ENCODE measurements at places on chromosomes 6 and 20. TPM values are rescaled to one million over a fixed set of nuclear protein-coding genes. Genes with fewer than 3 reads are reported as not detected.

- no peak for DNase-seq
- no peak overlapping the region for H3K27ac ChIP-seq
- H3K4me3 ChIP-seq: no peak overlapping the region
- H3K4me1 ChIP-seq: no peaks in the 10 kb centered on the region
- H3K27me3 ChIP-seq: no peaks in the 10 kb centered on the region
Observed at GRCh38 chr6:157699777-157700636, 123.0 kb upstream of the SNX9 start.

LST1 gene
- total RNA-seq: 11.1 TPM

DNA sequence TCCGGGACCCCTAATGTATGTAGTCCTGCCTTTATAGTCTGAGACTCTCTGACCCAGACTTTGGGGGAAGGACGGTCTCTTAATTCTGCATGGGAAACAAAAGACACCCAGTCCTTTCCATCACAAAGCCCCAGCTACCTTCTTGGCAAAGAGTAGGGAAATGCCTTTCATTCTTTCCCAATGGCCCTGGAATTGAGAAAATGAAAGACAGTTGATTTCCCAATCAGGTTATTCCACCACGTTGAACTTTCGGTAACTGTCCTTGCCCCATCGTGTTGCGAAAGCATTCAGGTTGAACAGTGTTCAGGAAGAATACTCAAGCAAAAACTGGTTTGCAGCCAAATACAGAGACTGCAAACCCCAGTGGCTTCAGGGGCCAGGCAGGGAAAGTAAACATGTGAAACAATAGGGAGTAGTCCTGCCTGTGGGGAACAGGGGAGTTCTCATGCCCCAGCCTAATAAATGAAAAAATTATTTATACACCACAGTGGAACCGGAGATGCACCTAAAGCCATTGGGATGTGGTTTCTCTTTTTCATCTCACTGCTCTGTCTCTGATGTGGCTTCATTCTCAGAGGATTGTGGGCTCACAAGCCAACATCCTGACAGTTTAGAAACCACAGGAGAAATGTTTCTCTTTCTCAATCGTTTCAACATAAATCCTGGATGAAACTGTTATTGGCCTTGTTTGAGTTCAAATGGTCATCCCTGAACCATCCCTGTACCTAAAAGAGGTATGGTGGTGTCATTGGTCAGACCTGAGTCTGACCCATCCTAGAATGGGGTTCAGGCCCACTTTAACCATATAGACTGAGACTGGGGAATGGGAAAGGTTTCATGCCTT is 44.2 kb upstream of the SLC9A8 start:
- no peaks in the 10 kb centered on the region for H3K36me3 ChIP-seq
- peaks cover 16% of the 10 kb centered on the region for H3K4me1 ChIP-seq
- H3K4me3 ChIP-seq: no peak overlapping the region
- H3K27me3 ChIP-seq: peaks cover 47% of the 10 kb centered on the region

DNA sequence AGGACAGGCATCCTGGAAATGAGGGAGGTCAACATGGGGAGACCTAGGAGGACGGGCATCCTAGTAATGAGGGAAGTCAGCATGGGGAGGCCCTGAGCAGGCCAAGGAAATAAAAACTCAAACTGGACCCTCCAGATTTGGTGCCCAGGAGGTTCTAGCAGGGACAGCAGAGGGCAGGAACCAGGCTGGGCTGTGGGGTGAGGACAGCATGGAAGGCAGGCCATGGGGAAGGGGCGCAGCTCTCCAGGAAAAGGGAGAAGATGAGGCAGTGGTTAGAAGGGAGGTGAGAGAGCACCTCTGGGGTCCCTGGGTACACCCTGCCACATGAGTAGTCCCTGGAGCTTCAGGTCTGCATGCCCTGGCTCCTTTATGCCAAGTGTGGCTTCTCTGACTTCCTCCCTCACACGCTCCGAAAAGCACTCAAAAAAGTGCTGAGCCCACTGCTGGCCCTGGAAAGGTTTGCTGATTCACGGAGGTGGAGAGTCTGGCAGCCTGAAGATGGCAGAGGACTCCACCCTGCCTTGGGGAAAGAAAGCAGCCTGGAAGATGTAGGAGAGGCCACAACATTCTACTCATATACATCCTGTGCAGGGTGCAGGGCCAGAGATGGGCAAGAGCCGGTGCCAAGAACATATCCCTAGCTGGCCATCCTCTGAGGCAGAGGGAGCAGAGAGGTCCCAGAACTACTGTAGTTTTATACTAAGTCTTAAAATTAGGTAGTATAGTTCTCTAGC is 154.9 kb downstream of the MRPL14 start:
- no peaks in the 10 kb centered on the region for H3K4me1 ChIP-seq
- no peak overlapping the region for H3K4me3 ChIP-seq
- no peak overlapping the region for H3K27ac ChIP-seq

- H3K36me3 ChIP-seq: no peaks in the 10 kb centered on the region
- H3K4me3 ChIP-seq: no peak overlapping the region
- no peaks in the 10 kb centered on the region for H3K27me3 ChIP-seq
- H3K4me1 ChIP-seq: no peaks in the 10 kb centered on the region
- no peak for DNase-seq
- H3K27ac ChIP-seq: no peak overlapping the region
Observed at GRCh38 chr6:131660195-131660594, 23.1 kb downstream of the ENPP3 start.

DNA sequence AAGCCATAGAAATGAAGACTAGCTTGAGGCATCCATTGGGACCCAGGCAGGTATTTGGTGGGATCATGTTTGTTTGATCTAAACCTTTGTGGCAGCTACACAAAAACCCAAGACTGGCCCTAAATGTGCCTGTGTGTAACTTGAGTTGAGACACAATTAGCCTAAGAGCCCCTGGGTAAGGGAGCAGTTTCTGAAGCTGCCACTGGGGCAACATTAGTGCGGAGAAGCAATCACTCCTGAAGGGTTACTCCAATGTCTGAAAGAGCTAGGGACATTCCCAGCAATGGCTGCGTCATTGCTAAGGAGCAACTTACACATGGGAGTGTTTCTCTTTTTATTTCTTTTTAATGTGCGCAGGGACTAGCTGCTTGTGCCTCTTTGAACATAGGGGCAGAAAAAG is 67.9 kb upstream of the EEF1E1 start:
- no peaks in the 10 kb centered on the region for H3K4me1 ChIP-seq
- H3K27ac ChIP-seq: no peak overlapping the region
- no peaks in the 10 kb centered on the region for H3K27me3 ChIP-seq
- H3K36me3 ChIP-seq: no peaks in the 10 kb centered on the region
- no peak overlapping the region for H3K4me3 ChIP-seq
- DNase-seq: no peak

DNA sequence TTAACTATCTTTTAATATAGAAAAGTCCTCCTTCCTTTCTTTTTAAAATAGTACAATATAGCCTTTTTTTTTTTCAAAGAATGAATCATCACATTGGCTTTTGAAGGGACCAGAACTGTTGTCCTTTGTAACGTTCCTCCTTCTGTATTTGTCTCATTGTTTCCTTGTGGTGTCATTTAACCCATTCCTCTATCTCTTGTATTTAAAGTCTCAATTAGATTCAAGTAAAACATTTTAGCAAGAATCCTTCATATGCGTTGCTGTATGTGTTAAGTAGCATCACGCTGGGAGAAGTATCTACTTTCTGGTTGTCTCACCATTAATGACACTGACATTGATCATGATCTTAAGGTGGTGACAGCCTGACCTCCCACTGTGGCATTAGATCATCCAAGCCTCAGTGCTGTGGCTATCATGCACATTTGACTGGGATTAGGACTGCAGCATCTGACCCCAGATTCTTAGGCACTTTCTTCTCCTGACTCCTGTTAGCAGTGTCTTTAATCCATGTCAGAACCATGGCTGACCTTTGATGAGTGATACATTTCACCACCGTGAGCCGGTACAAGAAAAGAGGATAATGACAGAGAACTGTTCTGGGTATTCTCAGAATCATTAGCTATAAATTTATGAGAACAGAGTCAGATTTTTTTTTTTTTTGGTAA is 67.5 kb upstream of the TFB1M start:
- H3K27ac ChIP-seq: no peak overlapping the region
- peaks cover 7% of the 10 kb centered on the region for H3K4me1 ChIP-seq
- H3K36me3 ChIP-seq: no peaks in the 10 kb centered on the region
- no peaks in the 10 kb centered on the region for H3K27me3 ChIP-seq
- DNase-seq: no peak

SAMD3 gene
- total RNA-seq: 2.4 TPM

- H3K27me3 ChIP-seq: no peaks in the 10 kb centered on the region
- peaks cover 14% of the 10 kb centered on the region for H3K4me1 ChIP-seq
- H3K4me3 ChIP-seq: no peak overlapping the region
- no peak overlapping the region for H3K27ac ChIP-seq
- no peaks in the 10 kb centered on the region for H3K36me3 ChIP-seq
Observed at GRCh38 chr6:111952274-111952673, 79.0 kb upstream of the FYN start.

GRCh38 chr20:57698116-57698866 is 11.5 kb downstream of the PMEPA1 start:
- no peaks in the 10 kb centered on the region for H3K36me3 ChIP-seq
- H3K27me3 ChIP-seq: no peaks in the 10 kb centered on the region
- peak overlapping the region; percentile 33 for H3K4me3 ChIP-seq
- peaks cover 40% of the 10 kb centered on the region for H3K4me1 ChIP-seq

- peaks cover 48% of the 10 kb centered on the region for H3K36me3 ChIP-seq
- no peak overlapping the region for H3K27ac ChIP-seq
- H3K4me3 ChIP-seq: no peak overlapping the region
- no peak for DNase-seq
- H3K27me3 ChIP-seq: no peaks in the 10 kb centered on the region
- H3K4me1 ChIP-seq: no peaks in the 10 kb centered on the region
Observed at GRCh38 chr6:13294499-13295069, 33.8 kb downstream of the TBC1D7 start.

GRCh38 chr6:18481870-18482269 is 94.7 kb downstream of the RNF144B start:
- peaks cover 26% of the 10 kb centered on the region for H3K27me3 ChIP-seq
- no peak overlapping the region for H3K27ac ChIP-seq
- H3K36me3 ChIP-seq: no peaks in the 10 kb centered on the region
- H3K4me1 ChIP-seq: peaks cover 24% of the 10 kb centered on the region
- no peak overlapping the region for H3K4me3 ChIP-seq
- no peak for DNase-seq

DNA sequence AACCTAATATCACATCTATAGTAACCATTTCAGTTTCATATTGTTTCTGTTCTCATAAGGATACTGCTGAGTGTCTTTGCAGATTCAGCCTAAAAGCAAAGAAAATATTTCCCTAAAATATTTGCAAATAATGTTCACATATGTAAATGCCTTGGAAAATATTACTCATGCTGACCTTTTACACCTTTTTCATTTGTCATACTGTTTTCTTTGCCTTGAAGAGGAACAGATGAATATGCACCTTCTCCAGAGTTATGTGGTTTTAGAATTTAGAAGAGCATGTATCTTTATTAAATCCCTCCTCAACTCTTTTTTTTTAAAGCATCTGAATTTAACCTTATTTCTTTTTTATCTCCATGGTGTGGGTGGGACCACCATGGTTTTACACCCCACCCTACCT is 32.5 kb downstream of the NDUFAF5 start:
- peak overlapping the region; percentile 89 for H3K27ac ChIP-seq
- H3K36me3 ChIP-seq: peaks cover 35% of the 10 kb centered on the region
- peaks cover 26% of the 10 kb centered on the region for H3K4me1 ChIP-seq
- H3K4me3 ChIP-seq: no peak overlapping the region
- no peak for DNase-seq

REM1 gene
- not detected for total RNA-seq

GRCh38 chr6:25147223-25147622 is 132.0 kb upstream of the CARMIL1 start:
- H3K4me1 ChIP-seq: peaks cover 26% of the 10 kb centered on the region
- no peaks in the 10 kb centered on the region for H3K27me3 ChIP-seq
- DNase-seq: no peak
- H3K27ac ChIP-seq: no peak overlapping the region

- H3K27ac ChIP-seq: no peak overlapping the region
- peaks cover 19% of the 10 kb centered on the region for H3K4me1 ChIP-seq
- no peak for DNase-seq
- H3K36me3 ChIP-seq: no peaks in the 10 kb centered on the region
Observed at GRCh38 chr6:89436226-89436625, 3.3 kb downstream of the ANKRD6 start.

DNA sequence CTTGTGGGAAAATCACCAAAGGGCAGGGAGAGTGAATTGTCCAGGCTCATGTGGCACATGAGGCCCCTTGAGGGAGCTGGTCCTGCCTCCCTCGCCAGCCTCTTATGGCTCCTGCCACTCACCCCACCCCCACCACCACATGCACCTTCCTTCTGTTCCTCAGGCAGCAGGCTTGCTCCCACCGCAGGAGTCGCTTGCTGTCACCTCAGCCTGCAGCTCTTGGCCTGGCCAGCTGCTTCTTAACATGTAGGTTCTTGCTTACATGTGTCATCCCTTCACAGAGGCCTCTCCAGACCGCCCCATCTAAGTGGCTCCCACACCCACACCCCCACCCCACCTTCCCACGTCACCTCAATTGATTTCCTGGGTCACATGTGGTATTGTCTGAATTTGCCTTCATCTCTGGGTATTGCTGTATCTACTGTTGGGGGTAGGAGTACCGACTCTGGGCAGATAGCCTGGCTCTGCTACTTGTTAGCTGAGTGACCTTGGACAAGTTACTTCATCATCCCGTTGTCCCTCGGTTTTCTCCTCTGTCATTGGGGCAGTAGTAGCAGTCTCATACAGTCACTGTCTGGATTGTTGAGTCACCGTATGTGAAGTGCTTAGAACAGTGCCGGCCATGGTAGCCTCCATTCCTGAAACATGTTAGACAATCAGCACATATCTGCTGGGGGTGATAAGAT is 41.7 kb downstream of the SLC9A8 start:
- H3K4me3 ChIP-seq: no peak overlapping the region
- peaks cover 7% of the 10 kb centered on the region for H3K4me1 ChIP-seq
- H3K27ac ChIP-seq: no peak overlapping the region
- no peaks in the 10 kb centered on the region for H3K27me3 ChIP-seq
- DNase-seq: no peak

ERVFRD-1 gene
- not detected for total RNA-seq

DNA sequence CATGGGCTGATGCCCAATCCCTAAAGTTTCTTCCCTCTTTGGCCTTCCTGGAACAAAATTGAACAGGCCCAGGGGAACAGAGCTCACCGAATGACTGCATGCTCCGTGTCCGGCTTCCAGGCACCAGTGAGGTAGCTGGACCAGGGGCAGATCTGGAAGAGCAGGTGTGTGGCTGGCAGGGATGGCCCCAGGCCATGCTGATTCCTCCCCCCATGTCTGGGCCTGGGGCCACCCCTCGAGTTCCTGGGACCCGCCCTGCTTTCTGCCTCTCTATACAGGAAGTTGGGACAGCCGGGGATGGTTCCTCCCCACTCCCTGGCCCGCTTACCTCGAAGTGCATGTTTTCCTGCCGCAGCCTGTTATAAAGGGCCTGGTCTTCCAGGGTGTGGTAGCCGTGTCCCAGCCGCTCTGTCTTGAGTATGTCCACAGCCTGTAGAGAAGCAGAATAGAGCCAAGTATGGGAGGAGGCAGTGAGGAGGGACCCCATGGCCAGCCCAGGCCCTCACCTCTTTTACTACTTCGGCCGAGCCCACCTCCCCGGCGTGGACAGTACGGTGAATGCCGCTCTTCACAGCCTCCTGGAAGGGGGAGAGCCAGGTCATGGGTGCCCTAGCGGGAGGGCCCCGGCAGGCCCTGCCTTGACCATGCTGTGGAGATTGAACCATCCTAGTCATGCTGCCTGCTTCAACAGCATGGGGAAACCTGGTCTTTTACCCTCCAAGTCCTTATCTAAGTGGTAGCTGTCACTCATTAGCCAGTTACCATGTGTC is 28.8 kb downstream of the ADA start:
- H3K4me3 ChIP-seq: no peak overlapping the region
- no peak for DNase-seq
- H3K4me1 ChIP-seq: peaks cover 16% of the 10 kb centered on the region
- H3K27me3 ChIP-seq: no peaks in the 10 kb centered on the region
- peaks cover 55% of the 10 kb centered on the region for H3K36me3 ChIP-seq
- no peak overlapping the region for H3K27ac ChIP-seq

- H3K27ac ChIP-seq: peak overlapping the region; percentile 51
- DNase-seq: peak; percentile 65
- H3K4me1 ChIP-seq: peaks cover 17% of the 10 kb centered on the region
- peak overlapping the region; percentile 61 for H3K4me3 ChIP-seq
- H3K27me3 ChIP-seq: no peaks in the 10 kb centered on the region
- H3K36me3 ChIP-seq: no peaks in the 10 kb centered on the region
Observed at GRCh38 chr6:146770965-146771735, 172.4 kb downstream of the ADGB start.
